ENCODE measurements at places on chromosomes 1 and 21.

- no peak for DNase-seq
Measured at GRCh38 chr1:77757603-77758002, 2.0 kb downstream of the USP33 start.

GRCh38 chr1:228315484-228315944, 91.1 kb downstream of the TRIM11 start:
- no peak for DNase-seq

DNA sequence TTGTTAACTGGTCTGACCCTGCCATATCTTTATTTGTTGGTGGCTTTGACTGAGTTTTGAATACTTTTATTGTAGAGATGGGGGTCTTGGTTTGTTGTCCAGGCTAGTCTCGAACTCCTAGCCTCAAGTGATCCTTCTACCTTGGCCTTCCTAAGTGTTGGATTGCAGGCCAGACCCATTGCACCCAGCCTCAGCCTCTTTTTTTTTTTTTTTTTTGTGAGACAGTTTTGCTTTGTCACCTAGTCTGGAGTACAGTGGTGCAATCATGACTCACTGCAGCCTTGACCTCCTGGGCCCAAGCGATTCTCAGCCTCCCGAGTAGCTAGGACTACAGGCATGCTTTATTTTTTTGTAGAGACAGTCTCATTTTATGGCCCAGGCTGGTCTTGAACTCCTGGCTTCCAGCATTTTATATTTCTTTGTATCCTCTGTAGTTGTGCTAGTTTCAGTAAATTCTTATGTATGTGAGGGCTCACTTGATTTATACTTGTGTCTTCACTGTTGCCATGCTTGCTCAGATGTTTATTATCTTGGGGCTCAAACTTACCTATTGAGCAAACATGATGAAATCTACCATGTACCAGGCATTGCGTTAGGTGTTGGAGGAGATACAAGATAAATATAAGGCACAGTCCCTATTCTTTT, 24.1 kb downstream of the THRAP3 start:
- no peak for DNase-seq

- DNase-seq: no peak
Measured at GRCh38 chr1:114103992-114104391, 49.7 kb downstream of the SYT6 start.

DNA sequence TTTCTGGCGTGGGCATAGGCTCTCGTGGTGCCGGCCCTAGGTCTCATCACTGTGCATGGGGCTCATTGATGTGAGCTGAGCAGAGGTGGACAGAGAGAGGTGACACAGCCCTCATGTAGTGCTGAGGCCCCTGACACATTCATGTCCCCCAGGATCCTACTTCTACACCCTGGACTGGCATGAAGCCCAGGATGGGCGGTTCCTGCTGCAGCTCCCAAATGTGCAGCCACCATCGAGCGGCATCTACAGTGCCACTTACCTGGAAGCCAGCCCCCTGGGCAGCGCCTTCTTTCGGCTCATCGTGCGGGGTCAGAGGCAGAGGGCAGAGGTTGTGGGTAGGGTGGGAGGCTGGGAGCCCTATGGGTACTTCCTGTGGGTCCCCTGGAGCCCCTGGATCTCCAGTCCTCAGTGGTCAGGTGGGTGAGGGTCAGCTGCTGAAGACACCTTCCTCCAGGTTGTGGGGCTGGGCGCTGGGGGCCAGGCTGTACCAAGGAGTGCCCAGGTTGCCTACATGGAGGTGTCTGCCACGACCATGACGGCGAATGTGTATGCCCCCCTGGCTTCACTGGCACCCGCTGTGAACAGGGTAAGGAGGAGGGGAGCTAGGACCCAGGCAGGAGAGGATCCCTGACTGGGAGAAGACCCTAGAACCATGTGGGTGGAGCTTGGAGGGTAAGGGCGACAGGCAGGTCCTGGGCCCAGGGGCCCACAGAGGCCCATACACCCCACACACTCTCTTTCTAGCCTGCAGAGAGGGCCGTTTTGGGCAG, 6.1 kb downstream of the TIE1 start:
- DNase-seq: no peak

DNA sequence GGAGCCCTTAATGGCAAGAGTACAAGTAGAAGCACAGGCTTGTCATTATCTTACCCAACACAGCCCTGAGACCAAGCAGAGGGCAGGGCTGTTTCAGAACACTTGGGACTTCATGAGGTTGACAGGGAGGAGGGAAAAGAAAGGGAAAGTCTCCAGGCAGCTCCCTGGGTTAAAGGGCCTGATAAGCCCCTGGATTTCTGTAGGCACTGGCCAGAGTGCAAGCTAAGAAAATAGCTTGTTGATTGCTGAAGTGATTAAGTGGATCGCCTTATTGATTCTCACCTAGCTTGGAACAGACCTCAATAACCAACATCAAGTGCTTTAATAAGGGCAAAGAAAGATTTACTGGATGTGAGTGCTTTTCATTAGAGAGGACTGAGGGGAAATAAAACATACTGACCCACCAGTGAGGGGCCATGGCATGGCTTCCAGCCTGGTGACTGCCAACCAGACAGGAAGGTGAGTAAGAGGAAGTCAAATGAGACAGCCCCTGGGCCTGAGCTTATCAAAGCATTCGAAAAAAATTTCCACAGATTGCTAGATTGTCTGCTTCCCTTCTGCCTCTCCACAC, 121.4 kb upstream of the NFIA start:
- DNase-seq: no peak

DNA sequence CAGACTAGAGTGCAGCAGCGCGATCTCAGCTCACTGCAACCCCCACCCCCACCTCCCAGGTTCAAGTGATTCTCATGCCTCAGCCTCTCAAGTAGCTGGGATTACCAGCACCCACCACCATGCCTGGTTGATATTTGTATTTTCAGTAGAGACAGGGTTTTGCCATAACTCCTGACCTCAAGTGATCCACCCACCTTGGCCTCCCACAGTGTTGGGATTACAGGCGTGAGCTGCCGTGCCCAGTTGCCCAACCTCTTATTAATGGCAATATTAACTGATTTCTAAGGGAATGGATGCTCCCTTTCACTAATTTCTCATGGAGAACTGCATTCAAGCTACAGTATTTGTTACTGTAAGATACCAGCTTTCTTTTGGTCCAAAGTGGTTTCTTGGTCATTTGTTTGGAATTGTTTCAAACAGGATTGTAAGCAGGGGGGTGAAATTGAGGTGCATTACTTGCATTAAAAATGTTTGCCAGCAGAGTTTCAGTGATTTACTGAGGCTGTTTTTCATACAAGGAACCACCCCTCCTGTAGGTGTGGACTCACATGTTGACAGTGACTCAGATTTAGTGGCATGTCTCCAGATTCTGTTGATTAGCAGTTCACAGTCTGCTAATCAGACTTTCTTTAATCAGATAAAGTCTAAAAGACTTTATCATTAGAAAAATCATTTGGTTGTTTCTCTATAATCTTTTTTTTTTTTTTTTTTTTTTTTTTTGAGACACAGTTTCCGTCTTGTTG, 3.9 kb upstream of the TGFBR3 start:
- DNase-seq: no peak

GRCh38 chr1:156212833-156213643, at the start of gene PMF1:
Gene PMF1 (plus strand): TSS chr1:156213007. CDS start chr1:156213016, 9 bp downstream.
- DNase-seq: peak; percentile 100

DNA sequence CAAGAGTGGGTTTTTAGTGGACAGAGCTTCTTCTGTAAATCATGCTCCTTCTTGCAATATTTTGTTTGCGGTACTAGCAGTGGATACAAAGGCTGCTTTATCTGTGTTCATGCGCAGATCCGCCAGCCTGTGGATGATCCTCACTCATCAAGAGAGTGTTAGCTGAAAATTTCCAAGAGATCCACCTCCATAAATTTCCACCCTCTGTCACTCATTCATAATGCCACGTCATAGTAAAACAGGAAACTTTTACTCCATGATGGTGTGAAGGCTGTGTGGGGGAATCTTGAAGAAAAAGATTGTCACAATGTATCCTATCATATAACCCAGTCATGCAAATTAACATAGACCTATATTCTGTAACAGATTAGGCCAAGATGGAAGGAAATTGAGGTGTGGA, 4.4 kb upstream of the MAPKAPK2 start:
- no peak for DNase-seq

DNA sequence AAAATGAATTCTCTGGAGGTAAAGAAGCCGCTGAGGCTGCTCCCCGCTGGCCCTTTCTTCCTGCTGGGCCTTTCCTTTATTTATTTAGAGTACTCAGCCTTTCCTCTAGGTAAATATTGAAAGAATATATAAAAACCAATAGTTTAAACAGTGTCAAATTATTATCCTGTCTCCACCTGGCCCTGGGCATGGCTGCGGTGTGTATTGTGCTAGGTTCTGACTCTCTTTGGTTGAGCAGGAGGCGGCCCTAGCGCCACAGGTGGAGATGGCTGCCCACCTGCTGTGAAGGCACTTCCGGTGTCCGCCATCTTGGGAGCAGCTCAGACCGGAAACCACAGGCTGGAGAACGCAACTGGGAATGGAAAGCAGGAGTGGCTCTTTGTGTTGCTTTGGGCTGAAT, 29.0 kb upstream of the CLDN14 start:
- DNase-seq: peak; percentile 18

GRCh38 chr1:247115545-247115944, 11.4 kb upstream of the ZNF669 start:
- no peak for DNase-seq

- DNase-seq: no peak
Measured at GRCh38 chr1:53295726-53296116, 32.1 kb downstream of the LRP8 start.

GRCh38 chr1:223019256-223019655, 123.8 kb downstream of the TLR5 start:
- DNase-seq: no peak

DNA sequence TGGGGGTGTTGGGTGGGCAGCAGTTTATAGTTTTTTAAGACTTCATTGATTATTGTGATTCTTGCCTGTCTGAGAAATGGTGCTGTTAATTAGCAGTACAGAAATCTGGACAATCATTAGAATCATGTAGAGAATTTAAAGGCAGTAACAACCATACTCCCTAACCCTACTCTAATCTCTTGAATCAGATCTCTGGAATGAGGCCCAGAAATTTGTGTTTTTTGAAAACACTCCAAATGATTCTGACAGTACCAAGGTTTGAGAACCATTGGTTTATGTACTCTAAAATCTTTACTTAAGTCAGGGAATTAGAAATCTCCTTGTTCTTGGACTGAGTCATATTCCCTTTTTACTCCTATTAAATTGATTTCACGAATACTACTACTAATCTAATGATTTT, 24.0 kb downstream of the FNBP1L start:
- DNase-seq: no peak

DNA sequence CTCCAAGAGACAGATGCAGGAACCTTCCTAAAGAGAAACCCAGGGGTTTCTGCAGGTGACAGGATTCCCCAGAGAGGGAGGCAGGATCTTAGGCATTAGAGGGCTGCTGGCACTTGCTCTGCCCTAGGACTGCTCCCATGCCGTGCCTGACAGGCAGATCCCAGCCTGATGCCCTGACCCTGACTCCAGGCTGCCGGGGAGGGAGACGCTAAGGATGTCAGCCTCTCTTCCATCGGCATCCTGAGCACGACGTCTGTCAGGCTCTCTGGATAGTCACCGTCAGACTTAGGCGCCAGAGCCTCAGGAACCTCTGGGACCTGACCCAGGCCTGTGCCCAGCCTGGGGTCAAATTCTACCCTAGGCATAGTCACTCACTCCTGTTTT, 157.1 kb downstream of the NPHP4 start:
- no peak for DNase-seq

GRCh38 chr1:45359882-45360513, 19.8 kb upstream of the MUTYH start:
- DNase-seq: peak; percentile 51

DNA sequence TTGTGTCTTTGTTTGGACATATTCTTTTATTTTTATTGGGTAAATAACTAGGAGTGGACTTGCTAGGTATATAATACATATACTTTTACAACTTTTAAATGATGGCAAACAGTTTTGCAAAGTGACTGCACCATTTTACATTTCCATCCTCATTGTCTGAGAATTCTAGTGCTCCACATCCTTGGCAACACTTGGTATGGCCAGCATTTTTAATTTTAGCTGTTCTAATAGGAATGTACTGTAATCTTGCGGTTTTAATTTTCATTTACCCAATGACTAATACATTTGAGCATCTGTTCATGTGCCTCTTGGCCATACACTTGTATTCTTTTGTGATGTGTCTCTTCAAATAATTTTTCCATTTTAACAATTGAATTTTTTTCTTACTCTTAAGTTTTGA, 37.0 kb upstream of the ATP6V1G3 start:
- no peak for DNase-seq

DNA sequence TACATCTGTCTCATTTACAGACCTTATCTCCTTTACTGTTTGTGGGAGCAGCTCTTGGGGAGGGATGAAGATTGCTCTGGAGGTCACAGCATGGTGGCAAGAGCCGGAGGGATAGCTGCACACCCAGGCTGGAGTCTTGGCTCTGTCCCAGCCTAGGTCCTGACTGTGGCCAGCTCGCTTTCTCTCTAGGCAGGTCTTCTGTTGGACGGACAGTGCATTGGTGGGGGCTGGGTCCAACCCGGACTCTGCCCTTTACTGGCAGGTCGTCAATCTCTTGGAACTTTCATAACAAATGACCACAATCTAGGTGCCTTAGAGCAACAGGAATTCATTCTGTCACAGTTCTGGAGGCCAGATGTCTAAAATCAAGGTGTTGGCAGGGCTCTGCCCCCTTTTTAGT, 319.8 kb upstream of the C1orf174 start:
- DNase-seq: no peak

DNA sequence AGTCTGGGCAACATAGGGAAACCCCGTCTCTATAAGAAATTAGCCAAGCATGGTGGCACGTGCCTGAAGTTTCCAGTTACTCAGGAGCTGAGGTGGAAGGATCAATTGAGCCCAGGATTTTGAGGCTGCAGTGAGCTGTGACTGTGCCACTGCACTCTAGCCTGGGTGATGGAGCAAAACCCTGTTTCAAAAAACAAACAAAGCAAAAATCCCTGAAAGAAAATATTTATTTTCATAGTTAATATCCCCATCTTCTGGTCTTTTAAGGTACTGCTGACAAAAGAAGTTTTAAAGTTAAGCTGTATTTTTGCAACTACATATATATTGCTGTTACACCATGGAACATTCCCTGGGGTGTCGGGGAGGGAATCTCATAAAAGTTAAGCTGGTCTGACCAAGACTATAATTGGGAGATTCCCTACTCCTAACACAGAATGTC, 26.0 kb downstream of the VAMP4 start:
- no peak for DNase-seq

DNA sequence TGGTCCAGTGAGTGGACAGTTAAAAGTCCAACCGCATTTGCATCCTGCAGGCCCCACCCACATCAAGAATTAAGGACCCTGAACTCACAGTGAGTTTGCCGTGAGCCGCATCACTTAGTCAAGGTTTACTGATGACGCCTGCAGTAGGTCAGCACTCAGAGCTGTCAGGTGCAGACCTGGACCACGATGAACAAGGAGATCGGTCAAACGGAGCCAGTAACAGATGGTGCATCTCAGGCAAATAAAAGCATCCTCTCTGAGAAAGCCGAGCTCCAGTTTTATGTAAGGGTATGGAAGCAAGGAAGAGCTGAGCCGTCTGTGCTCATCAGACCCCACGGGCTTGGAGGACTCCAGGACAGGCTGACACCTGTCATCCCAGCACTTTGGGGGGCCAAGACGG, 4.5 kb downstream of the PRDM15 start:
- DNase-seq: no peak

Data from SHP77 (cell line).